ENCODE measurements at places on chromosomes 12 and 14.

DNA sequence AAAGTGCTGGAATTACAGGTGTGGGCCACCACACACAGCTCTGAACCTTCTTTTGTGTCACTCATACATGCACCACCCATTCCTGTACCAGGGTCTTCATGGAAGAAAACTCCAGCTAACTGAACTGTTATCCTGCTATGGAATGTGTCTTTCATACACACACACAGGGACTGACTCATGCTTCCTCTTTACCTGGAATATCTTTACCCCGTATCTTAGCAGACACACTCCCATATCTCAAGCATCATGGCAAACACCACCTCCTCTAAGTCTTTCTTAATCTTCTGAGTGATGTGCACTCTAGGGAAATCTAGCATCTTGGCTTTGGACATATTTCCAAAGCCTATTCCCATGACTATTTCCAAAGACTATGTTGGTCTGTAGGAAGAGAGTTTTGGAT, 35.0 kb upstream of the DTX1 start:
- no peak for DNase-seq

DNA sequence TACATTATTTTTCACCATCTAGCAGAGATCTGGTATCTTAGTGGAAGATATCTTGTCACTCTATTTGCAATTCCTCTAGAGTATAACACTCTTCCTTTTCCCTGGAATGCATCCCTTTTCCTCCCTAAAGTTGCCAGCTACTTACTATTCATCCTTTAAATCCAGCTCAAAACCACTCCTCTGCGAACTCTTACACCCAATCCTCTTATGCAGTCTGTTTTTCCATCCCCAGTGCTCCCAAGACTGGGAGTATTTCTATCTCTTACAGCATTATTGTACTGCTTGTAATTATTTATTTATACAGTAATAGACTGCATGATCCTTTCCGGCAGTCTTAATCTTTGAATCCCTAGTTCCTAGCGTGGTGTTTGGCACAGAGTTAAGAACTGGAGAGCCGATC, 2.9 kb upstream of the SRGAP1 start:
- no peak for DNase-seq

DNA sequence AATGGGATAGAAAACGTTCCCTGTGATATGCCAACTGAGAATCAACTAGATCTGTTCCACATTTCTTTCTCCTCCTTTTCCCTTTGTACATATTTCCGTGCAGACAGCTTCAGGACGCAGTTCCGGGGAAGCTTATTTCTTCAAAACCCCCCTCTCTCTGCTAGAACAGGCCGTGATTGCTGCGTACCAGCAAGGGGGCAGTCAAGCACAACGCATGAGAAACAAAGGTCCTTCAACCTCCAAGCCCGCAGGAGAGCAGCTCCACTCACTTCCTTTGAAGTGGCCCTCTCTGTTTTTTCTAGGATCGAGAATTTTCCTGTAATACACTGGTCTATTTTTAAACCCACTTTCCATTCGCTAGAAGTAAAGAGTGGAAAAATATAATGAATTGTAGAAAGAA, 80.8 kb downstream of the ZNF664 start:
- no peak for DNase-seq

GRCh38 chr12:115035535-115036107, 351.6 kb upstream of the TBX3 start:
- no peak for DNase-seq

- no peak for DNase-seq
Measured at GRCh38 chr14:55470025-55470424, 29.6 kb upstream of the TBPL2 start.

DNA sequence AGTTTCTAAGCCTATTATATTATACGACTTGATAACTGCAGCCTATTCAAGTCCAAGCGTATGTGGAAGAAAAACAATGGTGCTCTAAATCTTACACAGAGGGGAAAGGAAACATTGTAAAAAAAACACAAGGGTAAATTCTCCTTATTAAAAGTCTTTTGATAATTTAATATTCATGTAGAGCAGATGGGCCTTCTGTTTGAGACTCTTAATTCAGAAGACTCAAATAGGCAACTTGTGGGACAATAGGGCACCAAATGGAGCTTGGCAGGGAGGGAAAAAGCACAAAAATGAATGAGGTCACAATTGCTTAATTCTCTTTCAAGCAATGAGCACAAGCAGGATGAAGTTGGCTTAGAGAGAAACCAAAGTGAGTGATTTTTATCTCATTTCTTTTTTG, 159.4 kb downstream of the NELL2 start:
- DNase-seq: no peak

- no peak for DNase-seq
Measured at GRCh38 chr14:34781242-34781641, 66.8 kb upstream of the CFL2 start.

- DNase-seq: no peak
Measured at GRCh38 chr12:2841056-2841650, 6.3 kb upstream of the NRIP2 start.

DNA sequence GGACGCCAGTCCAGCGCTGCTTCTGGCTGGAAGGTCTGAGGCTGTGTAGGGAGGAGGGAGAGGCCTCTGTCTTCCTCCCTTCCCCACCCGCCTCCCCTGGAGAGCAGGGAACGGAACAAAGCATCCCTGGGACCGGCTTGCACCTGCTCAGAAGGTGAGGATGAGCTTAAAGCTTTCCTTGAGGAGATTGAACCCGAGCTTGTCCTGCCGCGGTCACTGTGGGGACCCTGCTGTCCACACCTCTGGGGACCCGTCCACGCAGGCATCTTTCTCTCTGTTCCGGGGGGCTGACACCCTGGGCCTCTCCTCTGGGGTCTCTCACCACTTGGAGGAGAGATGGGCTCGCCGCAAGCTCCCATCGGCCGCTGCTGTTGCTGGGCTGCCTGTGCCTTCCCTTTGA, 33.2 kb upstream of the SFSWAP start:
- no peak for DNase-seq

GRCh38 chr14:105660816-105661531, 134.6 kb downstream of the TMEM121 start:
- no peak for DNase-seq

GRCh38 chr14:98886982-98887381, 385.0 kb downstream of the BCL11B start:
- no peak for DNase-seq

GRCh38 chr14:105196265-105196960, 15.3 kb upstream of the NUDT14 start:
- no peak for DNase-seq

GRCh38 chr14:68624541-68625220, 168.2 kb downstream of the ZFP36L1 start:
- DNase-seq: no peak

DNA sequence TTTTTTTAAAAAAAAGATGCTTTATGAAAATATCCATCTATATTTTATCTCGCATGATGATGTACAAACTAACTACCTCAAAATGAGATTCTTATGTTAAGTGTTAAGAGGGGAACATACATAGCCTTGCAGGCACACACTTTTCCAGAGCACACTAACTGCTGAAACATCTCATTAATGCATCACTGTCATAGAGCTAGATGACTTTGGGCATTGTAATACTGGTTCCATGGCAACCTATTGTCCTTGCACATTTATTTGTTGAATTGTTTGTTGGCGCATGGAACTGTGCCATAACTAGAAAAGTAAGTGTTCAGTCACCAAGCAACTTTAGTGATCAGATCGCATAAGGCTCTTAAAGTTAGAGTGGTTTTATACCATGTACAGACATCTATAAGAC, 348.3 kb downstream of the GALC start:
- DNase-seq: no peak

GRCh38 chr14:76498976-76499375, 123.0 kb downstream of the ESRRB start:
- no peak for DNase-seq

DNA sequence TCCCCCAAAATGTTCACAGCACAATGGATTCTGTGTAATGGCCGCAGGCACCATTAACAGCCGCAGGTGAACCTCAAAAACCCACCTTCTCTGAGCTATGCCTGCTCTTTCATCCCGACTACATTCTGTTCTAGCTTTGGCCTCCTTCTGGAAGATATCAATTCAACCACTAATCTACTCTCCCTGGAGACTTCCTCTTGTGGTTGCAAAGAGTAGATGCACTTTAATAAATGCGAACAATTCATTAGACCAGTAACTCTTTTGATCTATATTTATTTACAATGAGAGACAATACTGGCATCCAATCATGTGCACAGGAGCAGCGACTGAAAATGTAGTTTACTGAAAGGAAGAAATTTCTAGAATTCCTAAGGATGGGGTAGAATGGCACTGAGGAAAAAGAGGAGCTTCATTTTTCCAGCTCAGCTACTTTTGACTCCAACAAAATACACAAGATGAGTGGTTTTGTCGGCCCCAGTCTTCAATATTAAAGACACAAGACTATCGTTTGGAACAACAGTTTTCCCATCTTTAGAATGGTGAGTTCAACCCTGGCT, 5.3 kb downstream of the GRIN2B start:
- DNase-seq: no peak

GRCh38 chr12:67415473-67415872, 146.3 kb downstream of the CAND1 start:
- DNase-seq: no peak

DNA sequence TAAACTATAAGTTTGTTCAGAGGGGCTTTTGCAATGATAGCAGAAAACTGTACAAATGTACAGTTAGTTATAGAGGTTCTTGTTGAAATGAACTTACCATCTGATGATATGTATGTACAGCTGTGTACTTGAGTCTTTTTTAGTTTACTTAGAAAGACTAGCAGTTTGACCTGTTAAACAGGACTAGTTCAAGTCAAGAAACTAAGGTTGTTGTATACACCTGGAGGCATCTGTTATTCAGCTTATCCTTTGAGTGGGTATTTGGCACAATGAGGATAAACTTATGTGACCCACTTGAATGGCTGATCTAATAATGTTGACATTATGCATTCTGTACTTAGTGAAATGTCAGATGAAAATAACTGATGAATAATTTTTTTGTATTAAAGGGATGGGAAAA, 13.4 kb downstream of the MTERF2 start:
- DNase-seq: no peak

DNA sequence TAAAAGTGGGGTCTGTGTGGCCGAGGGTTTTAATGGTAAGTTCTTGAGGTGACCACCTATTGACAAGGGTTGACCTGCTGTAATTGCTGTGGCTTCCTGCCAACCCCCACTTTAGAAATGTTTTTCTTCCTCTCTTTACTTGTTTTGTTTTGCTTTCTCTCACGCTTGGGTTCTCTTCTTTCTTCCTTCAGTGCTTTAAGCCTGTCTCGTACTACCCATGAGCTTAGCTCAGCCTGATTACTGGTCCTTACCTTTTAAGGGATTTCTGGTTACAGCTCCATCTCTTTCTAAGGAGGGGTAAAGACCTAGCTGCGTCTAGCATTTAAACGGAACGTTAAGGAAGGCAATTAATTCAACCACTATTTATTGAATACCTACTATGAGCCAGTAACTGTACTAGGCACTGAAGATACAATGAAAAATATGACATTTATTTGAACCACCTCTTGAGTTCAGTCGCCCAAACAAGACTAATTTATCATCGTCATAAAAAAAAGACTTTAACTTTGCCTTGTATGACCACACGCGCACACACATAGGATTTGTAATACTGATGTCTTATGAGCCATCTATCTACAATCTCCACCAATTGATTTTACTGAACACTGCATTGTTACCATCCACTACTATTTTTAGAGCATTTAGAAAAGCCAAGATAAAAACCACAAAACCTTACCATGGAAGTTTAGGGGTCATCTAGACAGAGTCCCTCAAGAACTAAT, 888 bp upstream of the PPP1R12A start:
- no peak for DNase-seq

DNA sequence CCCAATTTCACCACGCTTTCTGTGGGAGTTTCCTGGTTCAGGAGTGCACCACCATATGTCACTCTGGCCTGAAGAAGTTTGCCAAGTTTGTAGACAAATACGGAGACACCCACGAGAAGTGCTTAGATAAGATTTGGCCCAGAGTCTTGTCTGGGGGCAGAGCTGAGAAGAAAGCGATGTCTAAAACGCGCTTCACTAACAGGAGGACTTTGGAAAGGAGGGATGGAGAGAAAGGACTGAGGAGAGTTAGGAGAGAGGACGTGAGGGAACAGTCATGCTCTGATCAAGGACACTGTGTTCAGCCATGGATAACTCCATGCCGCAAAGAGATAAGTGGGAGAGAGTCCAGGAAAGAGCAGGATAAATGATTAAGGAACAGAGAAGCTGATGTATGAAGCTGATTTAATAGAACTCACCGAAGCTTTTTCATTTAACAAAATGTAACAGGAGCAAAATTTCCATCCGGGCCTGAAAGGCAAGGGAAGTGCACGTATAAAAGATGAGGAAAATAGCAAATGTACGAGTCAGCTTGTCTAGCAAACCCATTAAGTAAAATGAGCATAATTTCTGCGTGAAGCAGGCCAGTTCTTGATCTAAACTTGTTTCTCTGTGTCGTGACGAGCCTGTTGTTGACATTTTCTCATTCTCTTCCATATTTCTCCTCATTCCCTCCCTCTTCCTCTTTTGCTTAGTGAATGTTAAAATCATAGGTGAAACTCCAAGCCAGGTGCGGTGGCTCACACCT, 23.4 kb upstream of the MAP3K9 start:
- DNase-seq: no peak

- no peak for DNase-seq
Measured at GRCh38 chr12:123949770-123950165, 22.9 kb downstream of the CCDC92 start.

GRCh38 chr12:132393991-132394949, 64.9 kb upstream of the GALNT9 start:
- DNase-seq: no peak

GRCh38 chr14:84404246-84404645, 1125.7 kb upstream of the FLRT2 start:
- no peak for DNase-seq

DNA sequence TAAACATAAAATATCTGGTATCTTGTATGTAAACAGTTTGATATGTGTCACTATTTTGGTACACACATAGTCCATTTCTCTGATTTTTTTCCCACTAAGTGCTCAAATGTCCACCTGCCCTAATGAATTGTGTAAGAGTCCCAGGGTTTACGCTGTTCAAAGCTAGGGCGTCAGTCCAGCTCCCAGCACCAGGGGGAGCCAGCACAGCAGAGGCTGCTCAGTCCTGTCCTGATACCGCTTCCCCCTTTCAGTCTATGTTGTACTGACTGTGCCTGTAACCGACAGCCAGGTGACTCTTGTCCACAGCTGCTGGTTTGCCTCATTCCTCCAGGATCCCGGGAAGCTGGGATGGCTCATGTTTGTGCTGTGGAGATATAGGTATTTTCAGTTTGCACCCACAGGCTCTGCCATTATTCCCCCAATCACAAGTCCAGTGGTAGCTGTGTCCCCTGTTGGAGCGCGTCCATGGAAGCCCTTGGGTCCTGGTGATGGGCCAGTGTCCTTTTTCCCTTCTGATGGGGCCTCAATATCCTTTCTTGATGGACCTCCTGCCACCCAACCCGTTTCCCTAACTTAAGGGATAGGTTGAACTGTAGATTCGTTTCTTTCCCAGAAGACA, 242.0 kb downstream of the NEDD1 start:
- peak; percentile 22 for DNase-seq

- DNase-seq: no peak
Measured at GRCh38 chr12:95187865-95188415, 29.3 kb downstream of the FGD6 start.

- DNase-seq: no peak
Measured at GRCh38 chr12:90959032-90959431, 4.1 kb upstream of the CCER1 start.

GRCh38 chr12:64749461-64750200, 9.6 kb downstream of the GNS start:
- peak; percentile 24 for DNase-seq

Data from CD4-positive, alpha-beta T cell treated with Interferon alpha-2 for 1 hour (primary cell).